ENCODE measurements at places on chromosomes 11 and 22.

GRCh38 chr11:59216641-59217564, 4.2 kb upstream of the MPEG1 start:
- no peak for DNase-seq

GRCh38 chr11:126698576-126698975, 302.0 kb downstream of the KIRREL3 start:
- no peak for DNase-seq

- no peak for DNase-seq
Measured at GRCh38 chr11:31340903-31341572, 28.5 kb downstream of the DCDC1 start.

- DNase-seq = no peak
Measured at GRCh38 chr11:107666911-107667613, 44.8 kb downstream of the SLN start.

- DNase-seq = no peak
Measured at GRCh38 chr22:50403701-50404101, 60.6 kb downstream of the PPP6R2 start.

GRCh38 chr11:87039371-87039770, 1.6 kb downstream of the TMEM135 start:
- no peak for DNase-seq

GRCh38 chr11:46845440-46845739, 690 bp downstream of the CKAP5 start:
- no peak for DNase-seq

GRCh38 chr11:75924966-75925784, 110.2 kb downstream of the UVRAG start:
- no peak for DNase-seq

- no peak for DNase-seq
Measured at GRCh38 chr22:44677353-44677840, 24.6 kb upstream of the PRR5 start.

DNA sequence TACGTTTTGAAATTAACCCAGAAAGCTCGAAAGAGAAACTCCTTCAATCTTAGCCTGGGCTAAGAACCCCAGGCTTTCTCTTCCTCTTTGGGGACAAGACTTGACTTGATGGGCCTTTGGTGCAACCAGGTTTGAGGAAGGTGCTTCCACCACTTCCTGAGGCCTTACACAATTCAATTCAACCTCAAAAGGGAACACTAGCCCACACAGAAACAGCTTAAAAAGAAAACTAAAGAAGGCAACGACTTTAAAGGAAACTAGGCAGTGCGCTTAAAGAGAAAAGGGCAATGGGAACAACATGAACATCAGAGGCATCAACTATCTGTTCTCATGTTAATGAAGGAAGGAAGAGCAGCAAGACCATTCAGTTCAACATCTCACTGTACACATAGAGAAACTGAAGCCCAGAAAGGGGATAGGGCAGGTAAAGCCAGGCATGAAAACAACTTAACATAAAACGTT, 24.8 kb downstream of the PAK1 start:
- DNase-seq = no peak

DNA sequence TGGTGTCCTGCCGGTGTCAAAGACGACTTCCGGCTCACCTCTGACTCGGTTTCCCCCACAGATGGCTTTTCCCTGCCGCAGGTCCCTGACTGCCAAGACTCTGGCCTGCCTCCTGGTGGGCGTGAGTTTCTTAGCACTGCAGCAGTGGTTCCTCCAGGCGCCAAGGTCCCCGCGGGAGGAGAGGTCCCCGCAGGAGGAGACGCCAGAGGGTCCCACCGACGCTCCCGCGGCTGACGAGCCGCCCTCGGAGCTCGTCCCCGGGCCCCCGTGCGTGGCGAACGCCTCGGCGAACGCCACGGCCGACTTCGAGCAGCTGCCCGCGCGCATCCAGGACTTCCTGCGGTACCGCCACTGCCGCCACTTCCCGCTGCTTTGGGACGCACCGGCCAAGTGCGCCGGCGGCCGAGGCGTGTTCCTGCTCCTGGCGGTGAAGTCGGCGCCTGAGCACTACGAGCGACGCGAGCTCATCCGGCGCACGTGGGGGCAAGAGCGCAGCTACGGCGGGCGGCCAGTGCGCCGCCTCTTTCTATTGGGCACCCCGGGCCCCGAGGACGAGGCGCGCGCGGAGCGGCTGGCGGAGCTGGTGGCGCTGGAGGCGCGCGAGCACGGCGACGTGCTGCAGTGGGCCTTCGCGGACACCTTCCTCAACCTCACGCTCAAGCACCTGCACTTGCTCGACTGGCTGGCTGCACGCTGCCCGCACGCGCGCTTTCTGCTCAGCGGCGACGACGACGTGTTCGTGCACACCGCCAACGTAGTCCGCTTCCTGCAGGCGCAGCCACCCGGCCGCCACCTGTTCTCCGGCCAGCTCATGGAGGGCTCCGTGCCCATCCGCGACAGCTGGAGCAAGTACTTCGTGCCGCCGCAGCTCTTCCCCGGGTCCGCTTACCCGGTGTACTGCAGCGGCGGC, 5.5 kb downstream of the B3GNT6 start:
- DNase-seq = no peak

GRCh38 chr11:749731-750130, 2.5 kb downstream of the TALDO1 start:
- DNase-seq = no peak

DNA sequence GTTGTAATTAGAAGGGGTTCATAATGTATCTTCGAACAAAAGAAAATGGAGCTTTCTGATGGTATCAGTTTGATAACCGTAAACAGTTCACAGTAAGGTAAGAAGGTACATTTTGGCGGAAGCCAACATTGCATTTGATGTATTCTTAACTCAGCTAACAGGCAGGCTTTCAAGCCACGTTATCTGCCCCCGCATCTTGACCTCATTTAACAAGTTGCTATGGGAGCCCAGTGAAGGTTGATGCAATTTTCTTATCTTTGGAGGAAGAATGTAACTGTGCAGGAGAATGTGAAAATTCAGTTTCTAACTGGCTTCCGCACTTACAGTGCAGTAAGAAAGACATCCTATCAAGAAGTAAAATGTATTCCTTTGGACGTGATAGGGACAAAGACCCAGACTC, 110.6 kb downstream of the ETS1 start:
- peak; percentile 64 for DNase-seq

DNA sequence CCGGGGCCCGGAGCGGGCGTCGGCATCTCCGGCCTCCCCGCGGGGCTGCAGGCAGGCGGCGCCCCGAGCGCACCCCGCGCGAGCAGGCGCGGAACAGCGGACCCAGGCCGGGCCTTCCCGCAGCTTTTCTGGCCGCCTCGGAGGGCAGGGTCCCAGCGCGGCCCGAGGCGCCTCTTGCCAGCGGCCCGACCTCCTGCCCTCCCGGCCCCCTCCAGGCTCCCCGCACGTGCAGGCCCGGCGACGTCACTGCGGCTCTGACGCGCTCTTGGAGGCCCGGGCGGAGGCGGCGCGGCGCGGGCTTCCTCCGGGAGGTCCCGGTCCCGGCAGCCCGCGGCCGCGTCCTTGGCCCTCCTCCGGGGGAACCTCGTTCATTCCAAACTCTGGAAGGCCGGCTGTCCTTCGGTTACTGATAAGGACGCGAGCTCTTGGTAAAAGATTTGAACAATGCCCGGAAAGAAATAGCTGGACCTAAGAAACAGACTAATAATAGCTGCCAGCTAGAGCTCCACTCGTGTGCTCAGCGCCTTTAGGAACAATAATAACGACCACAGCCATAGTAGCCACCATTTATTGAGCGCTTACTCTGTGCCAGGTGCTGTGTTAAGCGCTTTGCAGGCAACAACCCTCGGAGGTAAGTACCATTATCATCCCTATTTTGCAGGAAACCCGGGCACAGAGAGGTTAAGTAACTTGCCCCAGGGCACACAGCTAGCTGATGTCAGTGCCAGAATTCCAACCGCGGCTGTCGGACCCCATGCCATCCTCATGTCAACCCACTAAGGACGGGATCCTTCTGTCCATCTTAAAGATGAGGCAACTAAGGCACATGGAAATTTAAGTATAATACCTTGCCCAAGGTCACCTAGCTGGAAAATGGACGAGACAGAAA, 39.1 kb upstream of the CREB3L1 start:
- peak; percentile 59 for DNase-seq

GRCh38 chr22:32411402-32411801, 645 bp downstream of the RTCB start:
- DNase-seq = no peak

DNA sequence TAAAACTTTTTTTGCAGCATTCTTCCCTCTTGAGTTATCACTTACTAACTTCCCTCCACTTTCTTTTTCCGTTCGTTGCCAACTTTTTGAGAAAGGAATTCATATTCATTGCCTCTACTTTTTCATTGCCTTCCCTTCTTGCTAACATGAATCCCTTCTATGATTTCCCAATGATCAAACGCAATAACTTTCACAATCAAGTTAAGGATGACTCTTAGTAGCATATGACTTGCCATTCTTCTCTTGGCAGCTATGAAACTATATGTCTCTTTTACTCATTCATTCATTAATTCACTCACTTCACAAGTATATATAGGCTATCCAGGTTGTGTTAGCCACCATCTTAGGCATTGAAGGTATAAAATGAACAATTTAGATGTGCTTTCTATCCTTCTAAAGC, 16.6 kb upstream of the ARHGAP20 start:
- no peak for DNase-seq

GRCh38 chr11:94537031-94537600, 6.6 kb upstream of the FUT4 start:
- DNase-seq = no peak

GRCh38 chr11:35998634-35999033, 54.8 kb downstream of the LDLRAD3 start:
- no peak for DNase-seq

DNA sequence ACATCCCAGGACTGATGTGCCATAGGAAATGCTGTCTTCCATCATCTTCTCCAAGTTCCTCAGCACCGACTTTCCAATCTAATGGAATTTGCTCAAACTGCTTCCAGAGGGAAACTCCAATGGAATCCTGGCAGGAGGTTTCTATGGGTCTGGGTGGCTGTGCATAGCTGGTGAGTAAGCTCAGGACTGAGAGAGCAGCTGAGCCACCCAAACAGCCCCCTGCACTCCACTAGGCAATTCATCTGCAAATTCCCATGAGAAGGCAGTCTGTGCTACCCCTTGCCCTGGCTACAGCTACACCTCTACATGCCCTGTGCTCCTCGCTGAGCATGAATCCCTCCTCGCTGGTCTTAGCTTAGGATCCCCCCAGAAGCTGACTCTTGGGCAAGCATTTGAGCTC, 127.9 kb upstream of the CSNK2A3 start:
- no peak for DNase-seq

- no peak for DNase-seq
Measured at GRCh38 chr11:26348776-26349175, 16.8 kb downstream of the ANO3 start.

GRCh38 chr11:93519179-93519578, 24.0 kb downstream of the SMCO4 start:
- DNase-seq = no peak

DNA sequence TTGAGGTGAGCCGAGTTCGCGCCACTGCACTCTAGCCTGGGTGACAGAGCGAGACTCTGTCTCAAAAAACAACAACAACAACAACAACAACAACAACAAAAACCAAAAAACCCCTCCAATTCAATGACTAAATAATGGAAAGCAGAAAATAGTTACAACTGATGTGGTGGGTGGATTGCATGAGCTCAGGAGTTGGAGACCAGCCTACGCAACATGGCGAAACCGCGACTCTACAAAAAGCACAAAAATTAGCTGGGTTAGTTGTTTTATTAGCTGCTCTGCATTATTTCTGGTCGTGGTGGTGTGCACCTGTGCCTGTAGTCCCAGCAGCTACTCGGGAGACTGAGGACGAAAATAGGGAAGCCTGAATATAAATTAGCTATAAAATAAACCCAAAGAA, 2.6 kb upstream of the PATL1 start:
- DNase-seq = no peak

GRCh38 chr11:124493016-124493655, 47.6 kb upstream of the OR8B8 start:
- no peak for DNase-seq

DNA sequence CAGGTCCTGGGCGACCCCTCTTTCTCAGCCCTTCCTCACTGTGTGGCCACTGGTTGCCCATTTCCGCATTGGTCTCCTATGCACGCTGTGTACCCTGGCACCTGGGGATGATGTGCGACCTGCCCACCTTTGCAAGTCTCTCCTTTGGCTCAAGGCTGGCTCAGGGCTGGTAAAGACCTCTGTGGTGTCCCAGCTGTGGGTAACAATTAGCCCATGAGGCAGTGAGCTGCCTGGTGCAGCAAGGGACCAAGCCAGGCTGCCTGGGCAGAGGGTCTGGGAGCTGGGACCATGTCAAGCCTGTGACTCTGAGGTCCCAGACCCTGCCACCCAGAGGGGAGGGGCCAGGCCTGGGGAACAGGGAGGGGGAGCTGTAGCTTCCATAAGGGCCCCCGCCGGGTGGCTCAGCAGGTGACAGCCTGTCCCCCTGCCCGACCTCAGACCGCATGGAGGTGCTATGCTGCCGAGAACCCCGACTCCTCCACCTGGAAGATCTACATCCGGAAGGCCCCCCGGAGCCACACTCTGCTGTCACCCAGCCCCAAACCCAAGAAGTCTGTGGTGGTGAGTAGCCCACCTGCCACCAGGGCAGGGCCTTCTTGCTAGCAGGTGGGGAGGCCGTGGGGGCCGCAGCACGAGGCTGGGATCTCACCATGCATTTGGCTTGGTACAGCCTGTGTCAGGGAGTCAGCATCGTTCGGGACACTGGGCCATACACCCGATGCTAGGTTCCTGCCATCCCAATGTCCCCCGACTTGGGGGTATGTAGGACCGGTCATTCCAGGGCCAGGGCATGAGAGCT, 112.5 kb downstream of the KCNQ1OT1 start:
- DNase-seq = no peak

- DNase-seq = no peak
Measured at GRCh38 chr22:38953091-38953490, 4.3 kb upstream of the APOBEC3A start.

GRCh38 chr11:120129570-120129969, 8.3 kb downstream of the TRIM29 start:
- DNase-seq = no peak

DNA sequence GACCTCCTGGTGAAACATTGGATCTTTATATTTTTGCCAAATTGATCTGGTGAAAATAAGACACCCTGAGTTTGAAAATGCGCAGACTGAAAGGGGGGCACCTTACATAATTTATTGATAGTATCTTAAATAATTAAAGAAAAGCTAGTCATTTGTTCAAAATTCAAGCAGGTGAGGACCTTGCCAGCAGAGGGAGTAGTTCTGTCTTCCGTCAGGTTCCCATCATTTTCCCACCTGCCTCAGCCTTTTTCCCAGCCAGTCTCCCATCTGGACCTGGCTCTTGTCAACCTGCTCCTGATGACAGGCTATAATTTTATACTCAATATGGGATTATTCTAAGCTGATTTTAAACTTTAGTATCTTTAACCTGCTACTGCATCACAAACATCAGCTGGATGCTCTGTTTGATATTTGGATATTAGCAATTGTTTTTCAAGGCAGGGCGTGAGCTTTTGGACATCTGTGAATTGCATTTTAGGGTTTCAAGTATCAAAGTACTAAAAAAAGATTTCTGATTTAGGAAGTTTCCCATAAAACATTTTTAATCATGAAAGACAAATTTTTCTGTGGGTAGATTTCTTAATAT, 132.0 kb downstream of the ELP4 start:
- no peak for DNase-seq

All from T-helper 9 cell (primary cell).